ENCODE measurements at places on chromosomes 7 and 10.
A peak's percentile ranks its signal among the peaks of the same experiment; 100 is the strongest.

GRCh38 chr7:50530766-50531165, 34.4 kb downstream of the DDC start:
- DNase-seq = no peak

- no peak for DNase-seq
Measured at GRCh38 chr7:38051786-38052185, 126.3 kb upstream of the STARD3NL start.

DNA sequence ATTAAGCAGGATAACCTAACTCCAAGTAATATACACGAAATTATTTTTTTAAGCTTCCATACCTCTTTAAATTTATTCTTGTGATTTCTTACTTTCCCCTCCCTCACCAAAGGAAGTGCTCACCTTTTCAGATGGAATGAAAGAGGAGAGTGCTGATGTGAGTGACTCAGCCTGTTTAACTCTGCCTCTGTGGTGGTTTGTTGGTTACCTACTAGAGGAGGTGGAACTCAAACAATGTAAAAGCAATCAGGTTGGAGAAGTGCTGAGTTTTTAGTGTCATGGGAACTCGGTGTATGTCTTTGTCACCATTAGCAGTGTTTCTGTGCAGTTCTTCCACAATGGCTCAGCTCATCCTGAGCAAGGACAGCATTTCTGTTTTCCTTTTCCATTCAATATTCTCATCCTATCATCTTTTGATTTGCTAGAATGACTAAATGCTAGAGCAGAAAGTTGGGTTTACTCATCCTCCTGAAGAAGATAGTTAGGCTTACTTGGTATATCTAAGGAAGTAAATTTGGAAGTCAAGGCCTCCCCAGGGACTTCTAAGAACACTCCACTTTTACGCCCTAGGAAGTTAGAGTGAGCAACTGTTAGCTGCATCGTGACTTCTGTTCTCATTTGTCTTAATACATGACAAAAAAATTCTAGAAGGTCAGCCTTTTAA, 6.0 kb downstream of the ADD3 start:
- no peak for DNase-seq

DNA sequence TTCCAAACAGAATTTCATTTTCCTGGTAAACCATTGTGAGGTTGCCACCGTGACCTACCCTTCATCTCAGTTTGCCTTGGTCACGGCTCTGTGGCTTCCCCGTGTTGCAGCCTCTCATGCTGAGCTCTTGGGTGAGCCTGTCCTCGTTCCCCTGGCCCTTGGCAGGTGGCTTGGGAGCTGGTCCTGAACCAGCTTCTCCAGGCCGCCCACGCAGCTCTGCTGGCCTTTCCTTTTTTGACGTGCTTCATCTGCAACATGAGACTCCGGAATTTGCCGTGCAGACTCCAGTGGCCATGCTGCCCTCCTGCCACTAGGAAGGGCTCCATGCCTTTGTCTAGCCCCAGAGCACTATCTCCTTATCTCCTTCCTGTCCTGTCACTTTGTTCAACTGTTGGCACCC, 93.0 kb upstream of the NPS start:
- DNase-seq = no peak

DNA sequence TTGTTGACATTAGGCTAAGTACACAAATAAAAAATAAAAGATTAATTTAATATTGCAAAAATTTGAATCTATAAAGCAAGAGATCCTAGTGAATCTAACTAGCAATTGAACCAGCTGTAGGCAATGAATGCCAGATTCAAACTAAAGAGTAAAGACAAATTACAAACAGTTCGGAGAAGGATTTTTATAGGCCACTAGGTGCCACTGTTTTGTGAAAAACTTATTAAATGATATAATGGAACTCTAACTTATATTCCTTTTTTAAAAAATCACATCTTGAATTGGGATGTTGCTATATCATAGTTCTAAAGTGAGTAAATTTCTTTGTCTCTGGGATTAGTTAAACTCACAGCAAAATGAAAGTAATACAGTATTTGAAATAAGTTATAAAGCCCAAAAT, 39.1 kb upstream of the GNAI1 start:
- peak; percentile 75 for DNase-seq

DNA sequence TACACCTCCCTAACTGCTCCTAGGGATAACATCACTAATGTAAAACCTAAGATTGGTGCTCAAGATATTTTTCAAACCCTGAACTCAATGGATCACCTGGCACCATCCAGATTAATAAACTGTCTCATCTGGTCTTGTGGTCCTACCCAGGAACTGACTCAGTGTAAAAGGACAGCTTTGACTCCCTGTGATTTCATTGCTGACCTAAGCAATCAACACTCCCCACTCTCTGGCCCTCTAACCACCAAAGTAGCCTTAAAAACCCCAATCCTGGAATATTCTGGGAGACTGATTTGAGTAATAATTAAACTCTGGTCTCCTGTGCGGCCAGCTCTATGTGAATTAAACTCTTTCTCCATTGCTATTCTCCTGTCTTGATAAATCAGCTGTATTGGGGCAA, 6.2 kb upstream of the USP54 start:
- DNase-seq = no peak

- DNase-seq = no peak
Measured at GRCh38 chr7:132991615-132992587, 90.0 kb downstream of the CHCHD3 start.

DNA sequence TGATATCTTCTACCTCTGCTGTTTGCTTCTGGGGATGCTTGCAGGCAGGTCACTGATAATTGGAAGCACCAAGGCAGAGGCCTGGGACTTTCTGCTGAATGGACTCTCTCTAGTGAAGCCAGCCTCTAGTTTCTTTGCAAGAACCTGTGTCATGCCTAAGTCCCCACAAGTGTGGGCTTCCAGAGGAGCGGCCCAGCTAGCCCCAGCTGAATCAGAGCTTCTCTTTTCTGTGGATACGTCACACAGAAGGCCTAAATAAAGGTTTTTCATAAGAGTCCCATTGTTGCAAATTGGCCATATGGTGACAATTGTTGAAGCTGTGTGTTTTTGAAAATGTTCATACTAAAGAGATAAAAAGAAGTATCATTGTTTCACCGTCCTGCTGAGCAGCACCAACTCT, 6.8 kb upstream of the OPALIN start:
- DNase-seq = no peak

DNA sequence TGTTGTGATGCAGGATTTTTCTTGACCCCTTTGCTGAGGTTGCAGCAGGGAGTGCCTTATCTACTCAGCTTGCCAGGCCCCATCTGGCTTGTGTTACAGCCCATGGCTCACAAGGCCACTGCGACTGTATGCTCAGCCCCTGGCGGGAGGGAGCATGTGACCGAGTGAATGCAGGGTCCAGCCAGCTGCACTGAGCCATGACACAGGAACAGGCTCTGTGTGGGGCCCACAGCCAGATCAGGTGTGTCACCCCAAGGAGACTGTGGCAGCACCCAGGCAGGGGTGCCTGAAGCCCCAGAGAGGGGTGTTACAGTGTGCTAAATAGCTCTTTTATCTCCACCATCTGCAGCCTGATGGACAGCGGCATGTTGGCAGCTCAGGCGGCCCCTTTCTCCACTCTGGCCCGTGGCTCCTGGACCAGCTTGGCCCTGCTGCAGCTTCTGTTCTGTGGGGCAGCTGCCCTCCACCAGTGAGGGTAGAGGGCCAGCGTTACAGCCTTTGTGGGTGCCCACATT, 2.6 kb upstream of the PCBD1 start:
- peak; percentile 14 for DNase-seq

GRCh38 chr10:125626671-125627070, 56.3 kb downstream of the TEX36 start:
- DNase-seq = no peak

DNA sequence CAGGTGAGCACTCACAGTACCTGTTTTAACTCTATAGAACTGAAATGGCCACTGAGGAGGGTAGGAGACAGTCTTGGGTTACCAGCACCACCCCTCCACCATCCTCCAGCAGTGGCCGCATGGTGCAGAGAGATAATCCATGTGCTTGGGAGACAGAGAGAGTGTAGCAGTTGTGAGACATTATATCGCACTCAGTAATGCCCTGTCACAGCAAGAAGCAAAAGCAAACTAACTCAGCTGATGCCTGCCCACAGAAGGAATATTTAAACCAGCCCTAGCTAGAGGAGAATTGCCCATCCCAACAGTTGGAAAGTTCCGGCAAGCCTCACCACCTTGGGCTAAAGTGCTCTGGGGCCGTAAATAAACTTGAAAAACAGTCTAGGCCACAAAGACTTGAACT, 58.8 kb upstream of the HBP1 start:
- DNase-seq = no peak

- DNase-seq = no peak
Measured at GRCh38 chr10:26690731-26691475, 6.6 kb upstream of the PDSS1 start.

DNA sequence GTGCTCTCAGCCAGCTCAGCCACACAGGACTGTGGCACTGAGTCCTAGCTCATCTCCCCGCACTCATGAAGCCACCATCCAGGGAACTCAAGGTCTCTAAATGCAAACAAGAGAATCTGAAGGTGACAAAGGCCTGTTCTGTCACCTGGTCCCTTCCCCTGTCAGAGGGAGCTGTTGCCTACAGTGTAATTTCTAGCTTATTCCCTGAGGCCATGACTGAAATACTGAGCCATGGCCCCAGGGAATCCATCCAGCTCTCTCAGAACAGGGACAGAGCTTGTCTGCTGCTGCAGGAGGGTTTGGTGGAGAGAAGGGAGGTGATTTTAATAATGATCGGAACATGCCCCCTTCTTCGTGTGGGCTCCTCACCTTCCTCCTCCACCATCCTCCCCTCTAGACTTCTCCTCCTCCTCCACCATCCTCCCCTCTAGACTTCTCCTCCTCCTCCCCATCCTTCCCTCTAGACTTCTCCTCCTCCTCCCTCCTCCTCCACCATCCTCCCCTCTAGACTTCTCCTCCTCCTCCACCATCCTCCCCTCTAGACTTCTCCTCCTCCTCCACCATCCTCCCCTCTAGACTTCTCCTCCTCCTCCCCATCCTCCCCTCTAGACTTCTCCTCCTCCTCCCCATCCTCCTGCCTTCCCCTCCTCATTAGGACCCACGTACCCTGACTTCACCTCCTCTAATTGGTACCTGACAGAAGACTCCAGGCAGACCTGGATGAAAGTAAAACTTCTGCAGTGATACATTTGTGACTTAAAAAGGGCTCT, 338.0 kb upstream of the MKI67 start:
- peak; percentile 9 for DNase-seq

DNA sequence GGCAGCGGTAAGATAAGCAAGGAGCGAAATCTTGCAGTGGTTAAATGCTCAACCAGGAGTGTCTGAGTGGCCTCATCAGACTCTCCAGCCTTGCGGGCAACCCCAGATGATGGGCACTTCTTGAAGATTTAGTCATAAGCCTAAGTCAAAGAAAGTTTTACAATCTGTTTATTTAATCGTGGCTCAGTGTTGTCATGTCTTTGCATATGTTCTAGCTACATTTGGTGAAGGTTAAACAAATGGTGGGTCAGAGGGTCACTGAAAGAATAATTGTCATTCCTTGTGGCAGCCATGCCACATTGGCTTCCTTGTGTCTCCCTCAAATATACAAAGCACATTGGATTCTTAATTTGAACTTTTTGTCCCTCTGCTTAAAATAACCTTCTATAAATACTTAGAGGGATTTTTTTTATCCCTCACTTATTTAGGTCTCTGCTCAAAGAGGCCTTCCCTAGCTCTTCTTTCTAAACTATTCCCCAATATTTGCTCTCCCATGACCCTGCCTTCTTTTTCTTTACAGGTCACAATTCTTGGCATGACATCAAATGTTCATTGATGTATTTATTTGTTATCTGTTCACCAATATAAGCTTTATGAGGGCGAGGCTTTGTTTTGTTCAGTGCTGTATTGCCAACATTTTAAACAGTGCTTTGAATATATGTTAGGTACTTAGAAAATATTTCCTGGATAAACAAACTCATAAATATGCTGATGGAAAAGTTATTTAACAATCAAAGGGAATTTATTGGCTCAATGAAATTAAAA, 68.7 kb downstream of the NEUROD6 start:
- no peak for DNase-seq

DNA sequence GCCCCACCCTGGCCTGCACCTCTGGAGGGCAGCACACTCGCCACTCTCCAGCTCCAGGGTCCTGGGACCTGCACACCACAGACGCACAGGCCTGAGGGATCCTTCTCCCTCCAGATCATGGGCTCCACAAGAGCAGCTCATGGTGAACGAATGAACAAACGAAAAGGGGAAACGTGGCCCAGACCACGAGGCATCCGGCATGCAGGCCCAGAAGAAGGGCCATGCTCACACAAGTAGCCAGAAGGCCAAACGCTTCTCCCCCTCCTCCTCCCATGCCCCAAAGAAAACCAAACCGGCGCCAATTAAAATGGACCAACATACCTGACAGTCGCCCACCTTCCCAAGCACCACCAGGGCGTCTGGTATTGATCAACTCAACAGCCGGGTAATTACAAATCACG, 30.4 kb downstream of the MAD1L1 start:
- DNase-seq = no peak

GRCh38 chr7:8923164-8923806, 489.9 kb downstream of the NXPH1 start:
- no peak for DNase-seq

DNA sequence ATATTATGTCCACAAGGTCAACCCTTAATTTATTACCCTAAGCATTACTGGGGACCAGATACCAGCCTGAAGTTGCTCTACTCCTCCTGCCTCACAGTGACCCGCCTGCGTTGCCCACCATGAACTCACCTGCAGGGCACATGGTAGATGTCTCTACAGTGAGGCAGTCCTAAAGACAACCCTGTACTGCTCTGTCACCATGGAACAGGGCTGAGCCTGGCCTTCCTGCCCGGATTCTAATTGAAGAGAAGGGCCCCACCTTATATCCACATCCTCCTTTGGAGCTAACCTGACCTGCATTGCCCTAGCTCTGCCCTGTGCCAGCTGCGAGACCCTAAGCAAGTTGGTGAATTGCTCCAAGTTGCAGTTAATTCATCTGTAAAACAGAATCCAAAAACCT, 4.1 kb downstream of the SH3PXD2A start:
- DNase-seq = no peak

DNA sequence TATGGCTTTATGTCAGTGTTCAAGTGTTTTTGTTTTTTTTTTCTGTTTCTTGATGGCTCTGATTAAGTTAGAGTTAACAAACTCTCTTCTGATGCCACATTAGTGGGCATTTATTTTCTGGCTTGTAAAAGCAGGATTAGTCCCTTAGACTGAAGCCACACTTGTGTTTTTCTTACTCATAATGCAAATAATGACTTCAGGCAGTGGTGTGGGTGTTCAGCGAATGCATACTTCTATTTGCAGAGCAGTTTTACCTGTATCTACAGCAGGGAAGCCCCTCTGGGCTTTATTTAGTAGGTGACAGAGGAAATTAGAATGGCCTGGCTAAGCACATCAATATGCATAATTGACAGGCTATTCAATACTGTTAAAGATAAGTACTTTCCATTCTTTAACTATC, 79.9 kb downstream of the CNNM2 start:
- no peak for DNase-seq

GRCh38 chr7:114997487-114998404, 75.9 kb downstream of the MDFIC start:
- no peak for DNase-seq

DNA sequence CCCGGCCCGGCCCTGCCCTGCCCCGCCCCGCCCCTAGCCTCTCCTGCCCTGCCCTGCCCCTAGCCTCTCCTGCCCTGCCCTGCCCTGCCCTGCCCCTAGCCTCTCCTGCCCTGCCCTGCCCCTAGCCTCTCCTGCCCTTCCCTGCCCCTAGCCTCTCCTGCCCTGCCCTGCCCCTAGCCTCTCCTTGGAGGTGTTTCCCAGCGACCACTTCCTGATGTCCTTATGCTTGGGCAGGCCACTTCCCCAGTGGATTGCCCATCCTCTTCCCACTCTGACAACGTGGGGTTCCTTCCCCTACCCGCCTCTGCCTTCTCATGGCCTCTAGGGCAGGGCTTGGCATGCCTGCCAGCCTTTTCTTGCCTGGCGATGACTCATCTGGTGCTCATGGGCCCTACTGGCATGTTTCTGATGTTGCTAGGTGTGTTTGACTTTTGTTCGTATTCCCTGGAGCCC, 21.2 kb downstream of the PRXL2A start:
- no peak for DNase-seq
